ENCODE measurements at places on chromosomes 5 and 9. TPM values are rescaled to one million over a fixed set of nuclear protein-coding genes. Genes with fewer than 3 reads are reported as not detected.

CAMK2A gene
- total RNA-seq: 0.88 TPM

EGFLAM gene
- 11.2 TPM for total RNA-seq

LCN15 gene
- total RNA-seq: not detected

ZNF354B gene
- total RNA-seq: 12.3 TPM

NUTM2F gene
- total RNA-seq: not detected

DNA sequence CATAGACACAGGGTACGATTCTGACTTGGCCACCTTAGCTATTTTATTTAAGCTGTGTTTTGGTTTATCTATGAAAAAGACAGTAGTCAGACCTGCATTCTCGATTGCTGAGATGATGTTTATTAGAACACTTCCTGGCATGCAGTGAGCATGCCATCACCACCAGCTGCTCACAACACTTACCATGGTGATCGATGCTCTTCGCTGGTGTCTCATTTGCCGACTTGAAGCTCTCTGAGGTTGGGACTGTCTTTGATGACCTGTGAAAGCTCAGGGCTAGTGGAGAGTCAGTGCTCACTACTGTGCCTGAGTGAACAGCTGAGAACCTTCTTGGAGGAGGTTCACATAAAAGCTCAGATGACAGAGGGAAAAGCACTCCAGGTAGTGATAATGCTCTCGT, 4.4 kb upstream of the C9orf153 start:
- no peak for DNase-seq

DNA sequence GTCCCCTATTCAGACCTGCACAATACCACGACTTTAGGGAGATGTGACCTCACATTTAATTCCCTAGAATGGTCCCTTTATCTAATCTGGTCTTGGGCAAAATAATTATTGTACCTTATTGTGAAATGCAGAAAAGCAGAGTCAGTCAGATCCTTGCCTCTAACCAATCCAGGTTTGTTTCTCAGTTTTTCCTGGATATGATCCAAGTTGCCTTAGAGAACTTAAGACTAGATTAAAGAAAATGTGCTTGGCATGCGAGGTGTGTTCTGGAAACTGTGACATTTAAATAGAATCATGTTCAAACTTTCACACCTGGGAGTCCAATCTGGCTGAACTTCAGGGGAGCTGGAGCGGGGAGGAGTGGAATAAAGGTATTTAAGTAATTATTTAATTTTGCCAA, 696.2 kb downstream of the DNAH5 start:
- no peak for DNase-seq

DNA sequence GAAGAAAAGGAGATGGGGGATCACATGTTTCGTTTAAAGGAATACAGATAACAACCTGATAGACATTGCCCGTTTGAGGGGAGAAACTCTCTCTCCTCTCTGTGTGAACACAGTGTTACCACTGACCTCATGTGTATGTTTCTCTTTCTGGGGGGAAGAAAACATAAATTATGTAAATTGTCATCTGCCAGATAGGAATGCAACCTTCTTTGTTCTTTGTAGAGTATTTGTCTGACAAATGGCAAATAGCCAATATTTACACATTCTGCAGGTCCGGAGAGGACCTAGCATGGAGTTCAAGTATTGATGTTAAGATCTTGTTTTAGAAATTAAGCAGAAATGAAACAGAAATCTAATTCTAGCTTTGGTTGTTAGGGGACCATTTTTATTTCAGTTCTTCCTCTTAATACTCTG, 276.3 kb downstream of the SAXO1 start:
- DNase-seq: no peak

GRCh38 chr9:91681461-91682305, 258.1 kb upstream of the NFIL3 start:
- peak; percentile 97 for DNase-seq

DNA sequence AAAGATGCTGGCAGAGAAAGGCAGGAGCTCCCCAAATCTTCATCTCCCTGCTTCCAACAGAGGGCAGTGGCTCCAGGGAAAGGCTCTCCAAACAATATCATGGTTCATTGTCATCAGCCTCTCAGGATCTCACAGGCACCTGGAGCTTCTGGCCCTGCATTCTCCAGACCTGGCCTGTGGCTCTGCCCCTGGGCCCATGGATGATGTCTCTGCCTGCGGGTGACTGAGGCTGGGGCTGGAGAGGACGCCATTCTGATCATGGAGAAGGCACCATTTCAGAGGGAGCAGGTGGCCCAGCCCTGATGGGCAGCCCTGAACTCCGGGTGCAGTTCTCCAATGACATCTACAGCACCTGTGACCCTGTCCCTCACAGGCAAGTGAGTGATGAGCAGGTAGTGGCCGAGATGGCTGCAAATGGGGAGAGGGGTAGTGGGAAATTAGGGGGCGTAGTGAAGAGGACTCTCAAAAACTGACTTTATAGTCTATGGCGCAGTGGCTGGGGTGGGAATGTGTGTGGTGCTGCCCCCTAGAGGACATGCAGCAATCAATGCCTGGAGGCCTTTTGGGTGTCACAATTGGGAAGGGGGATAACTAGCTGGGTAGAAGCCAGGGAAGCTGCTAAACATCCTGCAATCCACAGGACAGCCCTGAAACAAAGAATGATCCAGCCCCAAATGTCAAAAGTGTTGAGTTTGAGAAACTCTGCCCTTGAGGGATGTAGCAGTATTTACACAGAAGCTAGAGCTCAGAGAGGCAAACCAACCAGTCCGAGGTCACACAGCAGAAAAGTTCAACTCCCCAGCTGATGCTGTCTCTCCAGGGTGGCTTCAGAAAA, 3.2 kb downstream of the SH3PXD2B start:
- DNase-seq: peak; percentile 76

- no peak for DNase-seq
Measured at GRCh38 chr9:12790883-12791282, 16.1 kb downstream of the LURAP1L start.

GRCh38 chr5:73954381-73954780, 328.4 kb downstream of the ARHGEF28 start:
- no peak for DNase-seq

DNA sequence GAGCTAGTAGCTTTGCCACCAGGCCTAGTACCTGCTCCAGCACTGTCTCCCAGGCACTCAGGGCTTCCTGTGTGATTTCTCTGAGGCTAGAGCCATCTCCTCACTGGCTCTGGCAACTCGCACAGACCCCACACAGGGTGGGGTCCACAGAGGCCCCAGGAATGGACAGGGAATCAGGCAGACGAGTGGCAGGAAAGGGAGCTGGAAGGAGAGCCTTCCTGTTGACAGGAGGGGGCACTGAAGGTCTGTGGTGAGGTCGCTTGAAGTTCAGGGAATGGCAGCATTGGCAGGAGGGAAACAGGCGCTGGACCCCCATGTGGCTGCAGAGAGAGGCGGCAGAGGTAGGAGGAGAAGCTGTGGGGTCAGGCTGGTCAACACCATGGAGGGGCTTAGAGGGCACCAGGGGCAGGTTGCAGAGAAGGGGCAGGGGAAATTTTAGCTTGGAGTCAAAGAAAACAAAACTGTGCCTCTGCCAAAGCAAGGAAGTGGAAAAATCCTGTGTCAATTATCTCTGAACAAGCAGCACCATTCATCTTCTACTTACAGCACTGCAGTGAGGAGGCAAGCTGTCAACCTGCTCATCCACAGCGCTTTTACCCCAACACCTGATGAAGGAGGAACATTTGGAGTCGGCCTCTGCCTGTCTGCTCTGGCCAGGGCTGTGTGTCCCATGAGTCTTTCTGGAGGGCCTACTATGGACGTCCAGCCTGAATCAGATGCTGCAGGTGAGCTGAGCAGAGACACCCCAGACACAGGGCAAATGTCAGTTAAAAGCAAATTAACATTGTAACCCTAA, 270.2 kb downstream of the FSTL4 start:
- DNase-seq: no peak

DNA sequence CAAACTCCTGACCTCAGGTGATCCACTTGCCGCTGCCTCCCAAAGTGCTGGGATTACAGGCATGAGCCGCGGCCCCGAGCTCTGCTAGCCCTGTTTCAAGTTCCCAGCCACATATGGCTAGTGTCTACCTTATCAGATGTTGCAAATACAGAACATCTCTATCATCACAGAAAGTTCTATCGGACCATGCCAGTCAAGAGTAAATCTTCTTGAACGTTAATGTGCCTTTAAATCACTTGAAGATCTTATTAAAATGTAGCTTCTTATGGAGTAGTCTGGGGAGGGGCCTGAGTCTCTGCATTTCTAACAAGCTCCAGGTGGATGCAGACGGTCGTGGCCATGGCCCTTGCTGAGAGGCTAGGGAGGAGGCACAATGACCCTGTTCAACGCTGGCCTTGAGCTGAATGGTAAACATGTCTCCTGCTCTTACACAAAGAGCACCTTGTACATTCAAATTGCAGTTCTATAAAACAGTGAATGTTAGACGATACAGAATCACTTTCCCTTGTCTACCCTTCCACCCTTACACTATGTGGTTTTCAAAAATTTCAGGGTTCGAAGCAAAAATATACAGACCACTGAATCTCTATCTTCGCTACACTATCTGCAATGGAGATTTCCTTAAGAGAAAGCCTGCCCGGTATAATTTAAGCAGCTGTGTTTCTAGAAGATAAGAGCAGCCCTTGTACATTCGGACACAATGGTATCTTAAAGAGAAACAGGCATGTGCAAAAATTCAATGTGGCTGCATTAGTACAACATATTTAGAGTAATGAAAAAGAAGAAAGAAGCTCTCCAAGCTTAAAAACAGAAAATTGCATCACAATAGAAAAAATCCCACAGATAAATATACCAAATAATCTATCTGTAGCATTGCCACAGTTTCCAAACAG, 114.1 kb downstream of the FRMD3 start:
- DNase-seq: no peak

DNA sequence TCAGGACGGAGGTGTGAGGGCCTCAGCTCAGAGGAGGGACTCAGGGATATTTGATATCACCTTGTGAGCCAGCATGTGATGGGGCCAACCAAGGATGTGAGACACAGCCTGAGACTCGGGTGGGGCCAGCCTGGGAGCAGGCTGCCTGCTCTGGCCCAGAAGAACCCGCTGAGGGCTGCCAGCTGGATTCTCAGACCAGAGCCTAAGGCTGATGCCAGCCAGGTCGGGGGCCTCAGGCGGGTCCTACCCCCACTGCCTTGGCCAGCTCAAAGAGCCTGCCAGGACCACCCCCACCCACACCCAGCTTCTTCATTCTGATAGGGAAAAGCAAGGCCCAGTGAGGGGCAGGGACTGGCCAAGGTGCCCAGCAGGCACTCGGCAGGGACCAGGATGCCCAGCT, 20.3 kb upstream of the DUSP1 start:
- no peak for DNase-seq

DNA sequence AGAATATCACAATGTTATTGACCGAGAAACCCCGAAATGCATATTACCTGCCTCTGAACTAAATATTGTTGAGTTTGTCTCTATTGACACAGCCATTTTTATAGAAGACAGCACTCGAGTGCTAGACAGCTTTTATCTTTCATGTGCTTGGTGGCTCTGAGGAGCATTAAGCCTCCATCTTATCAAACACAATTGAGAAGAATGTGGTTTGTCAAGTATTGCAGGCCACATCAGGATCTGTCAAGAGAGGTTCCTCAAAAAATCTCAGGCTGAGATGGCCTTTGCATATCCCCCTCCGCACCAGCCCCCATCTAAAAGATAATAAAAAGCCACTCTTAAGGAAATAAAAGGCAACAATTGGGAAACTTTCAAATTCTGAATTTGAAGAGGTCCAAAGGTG, 284.8 kb downstream of the DENND1A start:
- DNase-seq: no peak

DNA sequence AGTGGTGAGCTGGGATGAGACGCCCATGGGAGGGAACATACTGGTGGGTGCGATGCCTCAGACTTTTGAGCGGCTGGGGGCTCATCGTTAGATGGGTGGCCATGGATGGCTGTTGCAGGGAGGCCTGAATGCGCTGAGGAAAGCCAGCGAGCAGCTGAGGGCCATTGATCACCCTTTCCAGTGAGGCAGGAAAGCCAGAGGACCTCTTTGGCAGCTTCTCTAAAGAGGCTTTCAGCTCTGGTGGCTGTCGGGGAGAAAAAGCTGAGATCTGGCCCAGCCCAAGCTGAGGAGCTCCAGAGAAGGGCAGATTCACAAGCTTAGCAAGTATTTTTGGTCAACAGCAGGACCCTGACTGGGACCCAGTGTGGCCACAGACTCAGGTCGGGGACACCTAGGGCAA, 13.3 kb upstream of the VAV2 start:
- DNase-seq: peak; percentile 49

GRCh38 chr9:33184963-33185362, 17.8 kb upstream of the B4GALT1 start:
- no peak for DNase-seq

DNA sequence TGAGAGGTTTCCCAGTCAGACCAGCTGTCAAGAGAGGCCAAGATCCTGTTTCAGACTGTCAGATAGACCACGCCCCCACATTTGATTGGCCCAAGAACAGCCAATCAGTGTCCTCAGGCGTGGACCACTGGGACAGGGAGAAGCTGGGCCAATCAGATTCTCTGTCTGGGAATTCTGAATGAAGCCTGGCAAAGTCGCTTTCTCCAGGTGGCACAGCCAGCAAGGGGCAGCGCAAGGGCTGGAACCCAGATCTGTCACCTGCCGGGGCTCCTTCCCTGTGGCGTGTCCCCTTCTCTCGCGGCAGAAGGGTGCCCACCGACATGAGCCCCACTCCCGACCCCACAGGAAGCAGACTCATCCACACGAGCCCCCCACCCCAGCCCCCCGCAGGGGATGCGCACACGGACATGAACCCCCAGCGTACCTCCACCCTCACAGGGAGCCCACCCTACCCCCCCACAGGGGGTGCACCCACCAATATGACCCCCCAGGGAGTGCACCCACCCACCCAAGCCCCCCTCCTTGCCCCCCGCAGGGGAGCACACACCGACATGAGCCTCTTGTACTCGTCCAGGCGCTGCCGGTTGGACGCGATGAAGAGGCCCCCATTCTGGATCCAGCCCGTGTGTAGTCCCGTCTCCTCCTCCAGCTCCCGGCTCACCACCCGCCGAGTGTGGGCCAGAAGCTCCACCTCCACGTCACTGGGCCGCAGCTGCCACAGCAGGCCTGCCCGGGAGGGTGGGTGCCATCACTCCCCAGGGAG, 6.1 kb downstream of the SARDH start:
- DNase-seq: peak; percentile 99

DNA sequence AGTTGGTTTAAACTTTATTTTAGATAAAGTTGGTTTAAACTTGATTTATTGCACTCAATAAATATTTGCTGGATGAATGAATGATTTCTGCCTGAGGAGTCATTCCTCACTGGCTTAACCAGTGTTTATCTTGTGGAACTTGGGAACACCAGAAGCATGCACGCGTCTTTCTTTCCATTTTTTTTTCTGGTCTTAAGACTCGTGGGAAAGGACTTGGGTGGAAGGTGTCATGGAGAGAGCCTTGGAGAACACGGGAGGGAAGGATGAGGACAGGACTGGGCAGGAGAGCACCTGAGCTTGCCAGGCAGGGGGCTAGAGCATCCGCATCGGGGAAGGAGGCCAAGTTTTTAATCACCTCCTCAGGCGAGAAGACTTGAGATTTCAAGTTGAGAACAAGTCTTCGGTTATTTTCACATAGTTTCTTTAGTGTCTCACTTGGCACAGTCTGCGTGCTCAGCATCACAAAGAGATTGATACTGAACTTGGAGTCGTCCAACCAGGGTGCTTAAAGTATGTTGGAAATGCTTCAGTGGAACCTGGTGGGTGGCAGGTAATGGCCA, 144.2 kb downstream of the PDZD2 start:
- DNase-seq: no peak

Data from osteoblast (primary cell).